ENCODE measurements at places on chromosomes 11 and 22.

DNA sequence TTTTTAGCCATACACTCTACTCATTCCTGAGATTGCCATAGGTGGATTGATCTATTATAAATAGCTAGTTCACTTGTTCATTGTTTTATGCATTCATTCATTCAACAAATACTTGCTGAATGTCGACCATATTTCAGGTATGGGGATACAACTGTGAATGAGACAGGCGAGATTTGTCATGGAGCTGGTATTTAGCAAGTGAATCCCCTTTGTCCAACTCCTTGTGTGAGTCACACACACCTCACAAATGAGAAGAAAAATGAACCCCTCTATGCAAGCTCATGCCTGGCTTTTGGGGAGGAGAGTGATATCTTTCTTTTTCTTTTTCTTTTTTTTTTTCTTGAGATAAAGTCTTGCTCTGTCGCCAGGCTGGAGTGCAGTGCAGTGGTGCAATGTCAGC is 1.8 kb upstream of the AMPD3 start:
- no peak for DNase-seq

- no peak for DNase-seq
Measured at GRCh38 chr11:7512525-7513233, 1.1 kb upstream of the PPFIBP2 start.

DNA sequence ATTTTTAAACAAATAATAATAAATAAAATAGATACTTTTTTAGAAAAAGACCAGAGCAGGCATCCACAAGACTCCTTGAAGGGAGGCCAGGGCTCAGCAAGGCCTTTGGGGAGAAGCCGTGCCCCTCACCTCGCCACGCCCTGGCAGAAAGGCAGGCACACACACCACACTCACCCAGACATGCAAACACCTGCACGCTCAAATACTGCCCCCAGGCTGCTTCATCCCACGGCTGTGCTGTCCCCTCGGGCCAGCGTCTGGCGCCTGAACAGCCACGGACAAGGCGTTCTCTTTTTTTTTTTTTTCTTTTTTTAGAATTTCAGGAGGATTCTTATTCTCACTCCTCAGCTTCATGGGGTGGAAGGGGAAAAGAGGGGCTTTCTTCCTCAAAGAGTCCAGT is 1.5 kb downstream of the FADS3 start:
- no peak for DNase-seq

- no peak for DNase-seq
Measured at GRCh38 chr11:27553186-27553585, 46.6 kb upstream of the LIN7C start.

DNA sequence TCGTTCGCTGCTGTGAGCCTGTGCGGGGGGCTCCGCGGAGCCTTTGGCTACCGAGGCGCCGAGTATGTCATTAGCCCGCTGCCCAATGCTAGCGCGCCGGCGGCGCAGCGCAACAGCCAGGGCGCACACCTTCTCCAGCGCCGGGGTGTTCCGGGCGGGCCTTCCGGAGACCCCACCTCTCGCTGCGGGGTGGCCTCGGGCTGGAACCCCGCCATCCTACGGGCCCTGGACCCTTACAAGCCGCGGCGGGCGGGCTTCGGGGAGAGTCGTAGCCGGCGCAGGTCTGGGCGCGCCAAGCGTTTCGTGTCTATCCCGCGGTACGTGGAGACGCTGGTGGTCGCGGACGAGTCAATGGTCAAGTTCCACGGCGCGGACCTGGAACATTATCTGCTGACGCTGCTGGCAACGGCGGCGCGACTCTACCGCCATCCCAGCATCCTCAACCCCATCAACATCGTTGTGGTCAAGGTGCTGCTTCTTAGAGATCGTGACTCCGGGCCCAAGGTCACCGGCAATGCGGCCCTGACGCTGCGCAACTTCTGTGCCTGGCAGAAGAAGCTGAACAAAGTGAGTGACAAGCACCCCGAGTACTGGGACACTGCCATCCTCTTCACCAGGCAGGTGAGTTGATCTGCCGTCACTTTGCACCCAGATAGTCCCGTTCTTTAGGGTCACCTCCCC is 1.0 kb downstream of the ADAMTS15 start:
- no peak for DNase-seq

DNA sequence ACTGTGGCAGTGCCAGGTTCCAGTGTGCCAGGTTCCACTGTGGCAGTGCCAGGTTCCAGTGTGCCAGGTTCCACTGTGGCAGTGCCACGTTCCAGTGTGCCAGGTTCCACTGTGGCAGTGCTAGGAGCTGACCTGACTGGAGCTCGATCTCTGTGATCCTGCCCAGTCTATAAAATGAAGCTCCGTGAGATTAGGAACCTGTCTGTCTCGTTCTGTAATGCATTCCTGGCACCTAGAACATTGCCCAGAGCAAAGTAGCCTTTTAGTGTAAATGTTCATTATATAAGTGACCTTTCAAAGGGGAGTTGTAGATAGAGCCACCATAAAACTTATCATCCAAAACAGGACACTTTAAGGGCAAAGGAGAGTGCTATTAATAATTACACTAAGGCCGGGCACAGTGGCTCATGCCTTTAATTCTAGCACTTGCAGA is 36.0 kb downstream of the ART5 start:
- DNase-seq, result no peak

Measured in activated CD4-positive, alpha-beta T cell treated with anti-CD3 and anti-CD28 coated beads, Interleukin-2, amount 50 U/mL, for 16 hours (primary cell).